PC-9 (cell line): ENCODE measurements at places on chromosomes 2 and 18. TPM values are rescaled to one million over a fixed set of nuclear protein-coding genes. Genes with fewer than 3 reads are reported as not detected.

The CYP27A1 gene
- 0.94 and 2.0 TPM in 2 replicates for total RNA-seq

The RBM43 gene
- total RNA-seq = 4.8 and 5.3 TPM in 2 replicates

The CD8B2 gene
- total RNA-seq = not detected in 2 replicates

The OSBPL6 gene
- total RNA-seq = 2.6 and 3.5 TPM in 2 replicates

The UNC80 gene
- not detected in 2 replicates for total RNA-seq

The UGT1A3 gene
- 60.3 and 67.1 TPM in 2 replicates for total RNA-seq

The SNRPD1 gene
- 56.0 and 57.6 TPM in 2 replicates for total RNA-seq

The ABCG8 gene
- not detected in 2 replicates for total RNA-seq

The KDSR gene
- 33.8 and 41.7 TPM in 2 replicates for total RNA-seq

The DNAH6 gene
- not detected in 2 replicates for total RNA-seq

The SUMO1 gene
- 66.3 and 100 TPM in 2 replicates for total RNA-seq

The ASB18 gene
- total RNA-seq = 0.46 TPM in 1 of 2 replicates, not detected in the other

The BIN1 gene
- 87.5 and 95.6 TPM in 2 replicates for total RNA-seq

The LIMS3 gene
- total RNA-seq = 1.4 and 2.3 TPM in 2 replicates

The SMYD1 gene
- not detected in 2 replicates for total RNA-seq

The ACAA2 gene
- 33.7 and 37.7 TPM in 2 replicates for total RNA-seq

The AFF3 gene
- not detected in 2 replicates for total RNA-seq

The CFAP53 gene
- 1.9 and 2.1 TPM in 2 replicates for total RNA-seq

The AQP12B gene
- total RNA-seq = not detected in 2 replicates

The IGFBP2 gene
- total RNA-seq = 106 and 133 TPM in 2 replicates

The GPR35 gene
- total RNA-seq = 1.1 and 2.5 TPM in 2 replicates

The SLC19A3 gene
- total RNA-seq = 4.3 and 4.5 TPM in 2 replicates

The NEU2 gene
- not detected in 2 replicates for total RNA-seq

The TDRD15 gene
- 1.9 and 2.9 TPM in 2 replicates for total RNA-seq

The ADCYAP1 gene
- total RNA-seq = not detected in 2 replicates

The IL36RN gene
- total RNA-seq = 1.0 and 1.7 TPM in 2 replicates

The HK2 gene
- total RNA-seq = 7.8 and 13.5 TPM in 2 replicates

The GLS gene
- 66.4 and 68.5 TPM in 2 replicates for total RNA-seq
